Articular chondrocyte of knee joint (primary cell): ENCODE measurements at places on chromosomes 4 and X. TPM values are rescaled to one million over a fixed set of nuclear protein-coding genes. Genes with fewer than 3 reads are reported as not detected.

The BGN gene
- total RNA-seq, result 116 and 154 TPM in 2 replicates

The SERPINA7 gene
- not detected in 2 replicates for total RNA-seq

The SPACA5B gene
- not detected in 2 replicates for total RNA-seq

The NUDT11 gene
- total RNA-seq, result 26.5 TPM in 2 replicates

The MAB21L2 gene
- total RNA-seq, result 27.1 and 31.0 TPM in 2 replicates

The BEX2 gene
- total RNA-seq, result 0.91 and 2.7 TPM in 2 replicates

The GC gene
- not detected in 2 replicates for total RNA-seq

The FDCSP gene
- not detected in 2 replicates for total RNA-seq

The DCAF4L1 gene
- total RNA-seq, result 0.22 and 0.26 TPM in 2 replicates

The HELT gene
- total RNA-seq, result not detected in 2 replicates

The GASK1B gene
- 60.0 and 66.9 TPM in 2 replicates for total RNA-seq
